Muscle of leg (tissue), 16 donors: ENCODE measurements at places on chromosomes 4 and X. TPM values are rescaled to one million over a fixed set of nuclear protein-coding genes. Genes with fewer than 3 reads are reported as not detected.

- DNase-seq: no peak
- peak overlapping the region; percentile 80 for H3K27ac ChIP-seq
- no peaks in the 10 kb centered on the region for H3K27me3 ChIP-seq
- peaks cover 2% of the 10 kb centered on the region for H3K4me1 ChIP-seq
Observed at GRCh38 chrX:49191574-49192011, 5.4 kb upstream of the PRICKLE3 start.

DNA sequence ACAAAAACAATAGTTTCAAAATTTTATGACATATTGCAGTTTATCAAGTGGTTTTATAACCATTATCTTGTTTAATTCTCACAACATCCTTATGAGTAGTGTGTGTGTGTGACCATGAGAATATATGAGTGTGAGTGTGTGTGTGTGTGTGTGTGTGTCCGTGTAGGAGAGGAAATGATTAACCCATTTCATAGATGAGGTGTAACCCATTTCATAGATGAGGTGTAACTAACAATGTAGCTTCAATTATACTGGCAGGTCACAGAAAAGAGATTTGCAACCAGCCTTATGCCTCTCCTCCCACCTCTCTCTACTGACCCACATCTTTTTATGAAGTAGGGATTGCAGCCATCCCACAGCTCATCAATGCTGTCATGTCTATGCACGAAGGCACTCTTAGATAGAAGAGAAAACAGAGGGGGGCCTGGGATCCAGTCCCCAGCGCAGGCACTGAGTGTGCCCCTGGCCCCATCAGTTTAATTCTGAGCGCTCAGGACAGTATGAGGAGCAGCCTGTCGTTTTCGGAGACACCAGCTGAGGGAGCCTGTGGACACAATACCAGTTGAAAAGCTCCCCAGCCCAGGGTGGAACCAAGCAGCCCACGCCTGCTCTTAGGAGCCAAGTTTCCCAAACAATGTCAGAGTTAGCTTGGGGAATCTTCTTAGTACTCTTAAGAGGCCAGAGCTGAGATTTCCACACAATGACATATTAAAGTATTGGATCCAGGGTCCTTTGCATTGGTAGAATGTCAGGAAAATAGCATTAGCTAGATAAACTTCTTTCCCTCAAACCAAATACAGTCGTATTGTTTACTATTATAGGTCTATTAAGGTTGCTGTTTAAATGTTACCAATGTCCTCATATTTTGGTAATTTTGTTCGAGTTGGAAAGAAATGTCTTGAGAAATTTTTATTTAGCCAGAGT is 88.6 kb downstream of the PALLD start:
- peaks cover 26% of the 10 kb centered on the region for H3K4me1 ChIP-seq
- no peak overlapping the region for H3K27ac ChIP-seq
- H3K27me3 ChIP-seq: no peaks in the 10 kb centered on the region
- H3K36me3 ChIP-seq: no peaks in the 10 kb centered on the region

GRCh38 chr4:70741867-70742658 is 20.3 kb downstream of the RUFY3 start:
- no peaks in the 10 kb centered on the region for H3K36me3 ChIP-seq
- no peaks in the 10 kb centered on the region for H3K4me1 ChIP-seq
- no peaks in the 10 kb centered on the region for H3K27me3 ChIP-seq
- H3K27ac ChIP-seq: no peak overlapping the region

- no peaks in the 10 kb centered on the region for H3K27me3 ChIP-seq
- peak; percentile 28 for DNase-seq
- H3K36me3 ChIP-seq: no peaks in the 10 kb centered on the region
- peaks cover 6% of the 10 kb centered on the region for H3K4me1 ChIP-seq
- peak overlapping the region; percentile 47 for H3K27ac ChIP-seq
Observed at GRCh38 chr4:14841801-14842768, 160.2 kb upstream of the CPEB2 start.

GRCh38 chr4:168566726-168567125 is 69.9 kb downstream of the PALLD start:
- H3K4me1 ChIP-seq: peaks cover 2% of the 10 kb centered on the region
- no peak overlapping the region for H3K4me3 ChIP-seq
- H3K27ac ChIP-seq: no peak overlapping the region
- H3K36me3 ChIP-seq: no peaks in the 10 kb centered on the region
- H3K27me3 ChIP-seq: no peaks in the 10 kb centered on the region

DNA sequence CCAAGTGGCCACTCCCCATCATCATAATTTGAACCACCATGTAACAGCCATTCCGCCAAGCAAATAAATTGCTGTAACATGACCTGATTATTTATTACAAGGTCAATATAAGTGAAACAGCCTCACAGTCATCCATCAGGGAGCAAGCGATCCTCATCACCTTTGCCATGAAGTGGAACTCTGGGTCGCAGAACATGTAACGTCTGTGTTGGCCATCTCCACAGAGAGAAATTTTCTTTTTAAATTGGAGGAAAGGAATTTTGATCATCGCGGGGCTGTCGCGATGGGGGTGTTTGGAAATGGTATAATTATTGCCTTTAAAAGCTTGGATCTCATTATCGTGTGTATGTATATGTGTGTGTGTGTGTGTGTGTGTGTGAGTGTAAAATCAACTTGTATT is 90.2 kb downstream of the SHOX start:
- H3K27ac ChIP-seq: no peak overlapping the region
- no peaks in the 10 kb centered on the region for H3K27me3 ChIP-seq
- H3K4me1 ChIP-seq: peaks cover 2% of the 10 kb centered on the region
- no peak for DNase-seq

Gene TCEAL6
- 0.14 TPM for polyA plus RNA-seq

Gene ZNF674
- polyA plus RNA-seq: 3.5 TPM

Gene SPINK2
- not detected for polyA plus RNA-seq
